Ovary (tissue), 10 donors: ENCODE measurements at places on chromosomes 3 and 15.

- no peak for DNase-seq
Observed at GRCh38 chr3:194489736-194490612, 3.2 kb upstream of the ATP13A3 start.

DNA sequence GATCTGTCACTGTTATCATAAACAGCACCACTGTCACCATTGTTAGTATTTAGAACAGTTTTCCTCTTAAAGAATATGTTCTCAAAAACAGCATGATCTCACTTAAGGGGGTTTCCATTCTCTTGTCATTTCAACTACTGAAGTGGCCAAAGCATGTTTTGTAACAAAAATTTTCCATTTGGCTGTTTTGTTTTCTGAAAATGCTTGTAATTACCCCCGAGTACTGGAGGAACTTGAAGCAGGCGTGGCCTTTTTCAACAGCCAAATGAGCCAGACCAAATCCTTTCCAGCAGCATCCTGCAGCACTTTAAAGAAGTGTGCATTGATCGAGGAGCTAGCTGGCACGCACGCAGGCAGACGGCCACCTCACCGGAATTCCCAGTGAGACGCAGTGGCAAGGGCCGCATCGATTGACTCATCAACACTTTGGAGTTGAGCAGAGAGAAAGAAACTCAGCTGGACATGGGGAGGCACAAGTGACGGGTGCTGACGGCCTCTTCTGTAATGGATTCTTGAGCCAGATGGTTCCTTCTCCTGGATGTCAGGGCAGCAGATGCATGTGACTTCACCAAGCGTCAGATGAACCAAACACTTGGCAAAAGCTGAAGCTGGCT is 234.3 kb upstream of the IGF1R start:
- no peak for DNase-seq

GRCh38 chr15:71612869-71613268 is 197.5 kb upstream of the NR2E3 start:
- no peak for DNase-seq

GRCh38 chr3:158685159-158685558 is 12.7 kb upstream of the LXN start:
- DNase-seq, result no peak

- DNase-seq, result no peak
Observed at GRCh38 chr3:155747946-155748290, 3.0 kb upstream of the PLCH1 start.

- no peak for DNase-seq
Observed at GRCh38 chr15:101455291-101456025, 34.0 kb downstream of the PCSK6 start.

- DNase-seq, result no peak
Observed at GRCh38 chr3:43996379-43997301, 245.0 kb upstream of the TOPAZ1 start.

DNA sequence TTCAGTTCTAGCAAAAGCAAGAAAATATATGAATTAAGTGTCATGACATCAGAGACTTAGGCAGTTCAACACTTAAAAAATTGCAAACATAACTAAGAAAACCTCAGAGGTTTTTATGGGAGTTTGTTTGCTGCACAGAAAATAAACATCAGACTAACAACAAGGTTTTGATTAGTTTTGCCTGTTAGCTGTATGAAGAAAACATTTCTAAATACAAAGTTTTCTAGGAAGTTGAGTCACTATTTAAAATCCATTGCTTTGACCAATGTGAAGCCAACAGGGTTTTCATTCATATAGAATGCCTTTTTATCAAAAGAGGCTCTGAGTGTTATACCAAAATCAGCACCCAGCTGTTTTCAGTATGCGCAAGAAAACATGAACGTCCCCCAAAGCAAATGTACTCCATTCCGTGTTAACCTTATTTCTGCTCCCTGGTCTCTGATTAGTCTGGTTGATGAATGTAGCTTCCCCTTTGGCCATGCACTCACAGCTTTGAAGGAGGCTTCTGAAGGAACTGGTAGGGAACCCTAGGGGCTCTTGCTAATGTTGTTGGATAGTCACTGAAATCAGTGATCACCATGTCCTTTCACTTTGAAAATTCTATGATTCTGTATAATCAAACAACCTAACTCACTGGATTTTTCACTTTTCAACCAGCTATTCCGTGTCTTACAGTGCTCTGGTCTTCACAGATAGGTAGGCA is 89.6 kb upstream of the TSEN2 start:
- no peak for DNase-seq

DNA sequence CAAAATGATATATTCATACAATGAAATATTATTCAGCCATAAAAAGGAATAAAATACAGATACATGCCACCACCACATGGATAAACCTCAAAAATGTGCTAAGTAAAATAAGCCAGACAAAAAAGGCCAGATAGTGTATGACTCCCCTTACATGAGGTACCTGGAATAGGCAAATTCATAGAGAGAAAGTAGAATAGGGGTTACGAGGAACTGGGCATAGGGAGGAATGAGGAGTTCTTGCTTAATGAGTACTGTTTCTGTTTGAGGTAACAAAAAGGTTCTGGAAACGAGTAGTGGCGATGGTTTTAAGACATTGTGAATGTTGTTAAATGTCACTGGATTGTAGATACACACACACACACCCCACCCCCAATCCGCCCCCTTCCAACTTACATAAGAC is 8.2 kb downstream of the RAF1 start:
- DNase-seq, result no peak

DNA sequence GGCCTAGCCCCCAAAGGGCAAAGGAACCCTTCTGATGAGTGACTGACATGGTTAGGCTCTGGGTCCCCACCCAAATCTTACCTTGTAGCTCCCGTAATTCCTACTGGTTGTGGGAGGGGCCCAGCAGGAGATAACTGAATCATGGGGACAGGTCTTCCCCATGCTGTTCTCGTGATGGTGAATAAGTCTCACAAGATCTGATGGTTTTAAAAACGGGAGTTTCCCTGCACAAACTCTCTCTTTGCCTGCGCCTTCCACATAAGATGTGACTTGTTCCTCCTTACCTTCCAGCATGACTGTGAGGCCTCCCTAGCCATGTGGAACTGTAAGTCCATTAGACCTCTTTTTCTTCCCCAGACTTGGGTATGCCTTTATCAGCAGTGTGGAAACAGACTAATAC is 16.9 kb downstream of the TKT start:
- DNase-seq, result no peak

DNA sequence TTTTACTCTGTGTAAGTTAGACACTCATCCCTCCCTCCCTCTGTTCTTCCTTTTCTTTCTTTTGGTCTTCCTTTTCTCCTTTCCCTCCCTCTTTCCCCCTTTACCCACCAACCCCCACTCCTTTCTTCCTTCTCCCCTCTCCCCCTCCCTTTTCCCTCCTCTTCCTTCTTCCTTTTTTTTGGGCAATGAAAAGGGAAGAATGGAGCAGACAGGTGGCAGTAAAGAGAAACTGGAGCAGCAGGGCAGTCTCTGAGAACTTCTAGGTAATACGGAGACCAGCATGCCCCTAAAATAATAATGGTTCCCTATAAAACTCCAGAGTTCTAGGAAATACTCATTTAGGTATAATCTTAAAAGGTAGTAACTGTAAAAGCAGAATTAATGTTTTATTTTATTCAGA is 11.4 kb upstream of the GPR171 start:
- DNase-seq, result no peak

GRCh38 chr3:183218826-183219225 is 34.2 kb upstream of the B3GNT5 start:
- no peak for DNase-seq

- DNase-seq, result no peak
Observed at GRCh38 chr3:136835089-136835812, 16.3 kb downstream of the SLC35G2 start.
